EL (cell line): ENCODE measurements at places on chromosomes 7 and 10.

DNA sequence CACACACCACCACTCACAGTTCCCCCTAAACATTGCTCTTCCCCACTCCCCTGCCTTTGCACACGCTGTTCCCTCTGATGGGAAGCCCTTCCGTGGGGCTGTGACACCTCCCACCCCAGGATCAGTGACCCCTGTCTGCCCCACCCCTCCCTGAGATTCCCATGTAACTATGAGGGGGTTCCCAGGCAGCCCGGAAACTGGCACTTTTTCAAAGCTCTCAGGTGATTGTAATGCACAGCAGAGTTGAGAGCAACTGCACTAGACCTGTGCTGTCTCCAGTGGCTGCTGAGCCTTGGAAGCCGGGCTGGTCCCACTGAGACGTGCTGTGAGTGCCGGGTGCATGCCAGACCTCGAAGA, 29.8 kb downstream of the GPRIN2 start:
- peak; percentile 26 for DNase-seq

GRCh38 chr10:75209086-75209920, 1.3 kb upstream of the VDAC2 start:
- no peak for DNase-seq

- peak; percentile 5 for DNase-seq
Measured at GRCh38 chr7:25951414-25952260, 200.4 kb upstream of the NFE2L3 start.

DNA sequence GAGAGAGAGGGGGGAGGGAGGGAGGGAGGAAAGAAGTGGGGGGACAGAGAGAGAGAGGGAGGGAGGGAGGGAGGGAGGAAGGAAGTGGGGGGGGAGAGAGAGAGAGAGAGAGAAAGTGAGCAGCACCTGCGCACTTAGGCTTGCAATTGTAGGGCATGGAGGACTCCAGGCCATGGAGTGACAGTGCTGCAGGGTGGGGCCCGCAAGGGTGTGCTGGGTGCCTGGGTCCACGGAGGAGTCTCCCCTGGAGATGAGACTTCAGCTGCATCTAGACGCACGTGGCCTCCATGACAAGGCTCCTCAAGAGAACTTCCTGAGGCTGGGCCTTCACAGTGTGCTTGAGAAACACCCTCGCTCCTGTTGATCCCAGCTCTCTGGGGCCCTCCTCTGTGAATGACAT, 44.5 kb downstream of the CLRN3 start:
- no peak for DNase-seq

- DNase-seq, result no peak
Measured at GRCh38 chr7:120997882-120998474, 9.5 kb downstream of the CPED1 start.

GRCh38 chr7:131000873-131001272, 266.9 kb upstream of the KLF14 start:
- DNase-seq, result no peak

GRCh38 chr7:86706406-86706805, 62.7 kb downstream of the GRM3 start:
- DNase-seq, result no peak

DNA sequence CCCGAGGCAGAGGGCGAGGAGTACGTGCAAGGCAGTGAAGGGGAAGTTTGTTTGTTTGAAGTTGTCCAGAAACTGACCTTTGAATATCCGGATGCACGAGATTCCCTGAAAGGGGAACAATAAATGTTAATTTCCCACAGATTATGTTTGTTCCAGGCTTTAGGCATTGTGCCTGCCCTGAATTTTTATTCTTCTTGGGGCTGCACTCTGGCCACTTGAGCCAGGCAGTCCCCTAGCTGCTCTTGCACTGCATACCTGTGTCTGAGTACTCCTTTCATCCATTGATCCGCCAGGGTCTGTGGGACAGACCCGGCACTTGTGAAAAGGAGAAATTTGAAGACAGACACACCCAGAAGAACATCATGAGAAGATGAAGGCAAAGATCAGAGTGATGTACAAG, 343.5 kb upstream of the FOXK1 start:
- DNase-seq, result no peak

DNA sequence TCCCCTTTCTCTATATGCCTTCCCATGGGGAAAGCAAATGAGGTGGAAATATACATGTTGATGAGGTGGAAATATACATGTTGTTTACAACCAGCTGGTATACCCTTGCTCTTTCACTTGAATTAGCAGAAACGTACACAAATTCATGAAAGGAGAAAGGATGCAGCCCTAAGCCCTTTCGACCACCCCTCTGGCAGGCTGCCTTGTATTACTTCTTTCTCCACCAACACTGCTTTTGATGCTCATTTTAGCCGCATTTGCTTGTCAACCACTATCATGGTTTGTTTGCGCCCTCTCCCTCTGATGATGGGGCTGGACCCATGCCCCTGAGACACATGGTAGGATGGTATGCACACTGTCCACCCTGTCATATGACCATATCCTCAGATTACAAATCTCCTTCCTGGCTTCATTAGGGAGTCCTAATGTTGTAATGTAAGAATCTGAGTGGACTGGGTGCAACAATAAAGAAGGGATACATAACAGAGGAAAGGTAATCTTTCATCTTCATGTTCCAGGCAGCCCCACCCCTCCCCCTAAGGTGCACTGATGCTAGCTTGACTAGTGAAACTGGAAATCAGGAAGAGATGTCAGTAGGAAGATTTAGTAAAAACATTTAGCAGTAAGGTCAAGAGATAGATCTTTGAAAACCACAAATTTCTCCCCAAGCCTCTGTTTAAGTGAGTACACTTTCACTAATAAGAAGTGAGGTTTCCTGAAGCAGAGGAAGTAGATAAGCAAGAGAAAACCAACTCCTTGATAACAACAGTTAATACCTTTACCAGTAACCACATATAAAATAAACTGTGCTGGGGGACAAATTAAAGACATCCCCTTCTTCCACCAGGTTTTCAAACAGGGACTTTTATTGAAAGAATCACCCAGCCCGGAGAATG, 536.8 kb upstream of the NRP1 start:
- no peak for DNase-seq

- no peak for DNase-seq
Measured at GRCh38 chr7:52764492-52765169, 270.8 kb upstream of the POM121L12 start.

GRCh38 chr10:43921881-43922280, 273.2 kb upstream of the ZNF32 start:
- DNase-seq, result no peak

- DNase-seq, result no peak
Measured at GRCh38 chr10:47176206-47176902, 123.6 kb upstream of the GDF10 start.

DNA sequence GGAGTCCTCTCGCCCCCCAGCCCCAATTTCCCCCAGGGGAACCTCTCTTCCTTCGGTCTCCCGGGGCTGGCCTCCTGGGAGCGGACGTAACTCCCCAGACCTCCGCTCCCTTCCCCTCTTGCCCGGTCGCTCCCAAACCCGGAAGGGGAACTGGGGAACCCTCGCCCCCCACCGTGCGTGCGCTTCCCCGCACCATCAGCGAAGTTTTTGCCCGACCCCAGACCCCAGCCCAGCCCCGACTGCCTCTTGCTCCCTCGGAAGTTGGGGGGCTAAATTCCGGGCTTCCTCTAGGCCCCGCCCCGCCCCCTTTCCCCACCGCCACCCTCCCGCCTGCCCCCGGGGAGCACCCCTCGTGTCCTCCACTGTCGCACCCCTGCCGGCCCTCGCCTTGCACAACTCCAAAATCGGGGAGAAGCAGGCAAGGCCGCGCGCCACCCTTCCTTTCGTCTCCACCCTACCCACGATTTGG, 436 bp downstream of the GNB2 start:
- peak; percentile 22 for DNase-seq

- no peak for DNase-seq
Measured at GRCh38 chr10:44879531-44879899, 31.6 kb upstream of the TMEM72 start.

DNA sequence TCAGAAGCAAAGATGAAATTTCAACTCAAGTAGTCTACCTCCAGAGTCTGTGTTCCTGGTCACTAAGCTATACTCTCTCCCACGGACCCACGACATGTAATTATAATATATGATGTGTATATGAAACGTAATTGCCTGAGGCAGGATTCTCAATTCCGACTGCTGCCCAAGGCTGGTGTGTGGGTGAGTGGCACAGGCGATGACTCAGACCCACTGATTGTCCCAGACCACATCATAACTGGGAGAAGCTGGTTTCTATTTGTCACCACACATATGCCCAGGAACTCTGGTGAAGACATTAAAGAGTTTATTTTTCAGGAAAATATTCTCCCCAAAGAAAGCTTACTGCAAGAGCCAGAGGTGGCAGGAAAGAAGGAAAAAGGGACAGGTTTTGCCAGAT, 219.3 kb downstream of the JAZF1 start:
- peak; percentile 86 for DNase-seq

DNA sequence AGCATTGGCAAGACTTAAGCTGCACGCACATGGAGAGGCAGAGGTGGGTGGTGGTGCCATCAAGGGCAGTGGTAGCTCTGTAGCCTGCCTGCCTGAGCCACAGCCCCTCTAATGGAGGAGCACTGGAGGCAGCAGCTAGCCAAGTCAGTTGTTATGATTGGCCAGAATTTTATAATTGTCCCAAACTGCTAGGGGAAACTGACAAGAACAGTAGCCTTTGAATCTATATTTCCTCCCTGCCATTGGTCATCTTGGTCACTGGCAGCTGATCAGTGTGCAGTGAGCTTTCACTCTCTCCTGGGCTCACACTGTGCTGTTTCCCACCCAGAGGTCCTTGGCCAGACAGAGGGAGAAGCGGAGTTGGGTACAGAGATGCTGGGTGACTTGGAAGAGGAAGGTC, 9.6 kb upstream of the ZNF783 start:
- DNase-seq, result no peak

DNA sequence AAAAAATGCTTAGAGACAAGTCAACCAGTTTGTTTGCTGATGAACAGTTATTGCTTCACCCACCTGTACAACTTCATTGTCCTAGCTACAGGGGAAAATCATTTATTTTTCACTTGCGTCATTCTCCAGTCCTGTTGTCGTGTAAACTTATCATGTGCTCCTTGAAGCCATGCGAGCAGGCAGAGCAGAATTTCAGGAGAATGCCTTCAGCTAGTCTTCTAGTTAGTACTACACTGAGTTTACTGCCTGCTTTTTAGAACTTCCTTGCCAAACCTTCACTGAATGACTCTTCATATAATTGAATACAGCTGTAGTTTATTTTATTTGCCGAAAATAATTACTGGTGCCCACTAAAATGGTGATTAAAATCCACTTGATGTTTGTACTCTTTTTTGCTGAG, 15.6 kb downstream of the RPA3 start:
- DNase-seq, result no peak

DNA sequence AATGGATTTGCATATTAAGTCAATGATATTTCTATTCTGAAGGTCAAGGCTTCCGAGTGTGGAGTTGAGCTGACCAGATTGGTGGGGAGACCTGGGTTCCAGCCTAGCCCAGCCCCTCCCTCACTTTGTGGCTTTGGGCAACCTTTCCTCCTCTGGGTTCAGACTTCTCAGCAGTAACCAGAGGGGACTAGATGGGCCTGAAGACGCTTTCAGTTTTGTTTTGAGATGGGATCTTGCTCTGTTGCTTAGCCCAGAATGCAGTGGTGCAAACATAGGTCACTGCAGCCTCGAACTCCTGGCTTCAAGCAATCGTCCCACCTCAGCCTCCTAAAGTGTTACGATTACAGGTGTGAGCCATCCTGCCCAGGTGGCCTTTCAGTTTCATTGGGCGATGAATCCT, 68.1 kb upstream of the LEP start:
- no peak for DNase-seq

DNA sequence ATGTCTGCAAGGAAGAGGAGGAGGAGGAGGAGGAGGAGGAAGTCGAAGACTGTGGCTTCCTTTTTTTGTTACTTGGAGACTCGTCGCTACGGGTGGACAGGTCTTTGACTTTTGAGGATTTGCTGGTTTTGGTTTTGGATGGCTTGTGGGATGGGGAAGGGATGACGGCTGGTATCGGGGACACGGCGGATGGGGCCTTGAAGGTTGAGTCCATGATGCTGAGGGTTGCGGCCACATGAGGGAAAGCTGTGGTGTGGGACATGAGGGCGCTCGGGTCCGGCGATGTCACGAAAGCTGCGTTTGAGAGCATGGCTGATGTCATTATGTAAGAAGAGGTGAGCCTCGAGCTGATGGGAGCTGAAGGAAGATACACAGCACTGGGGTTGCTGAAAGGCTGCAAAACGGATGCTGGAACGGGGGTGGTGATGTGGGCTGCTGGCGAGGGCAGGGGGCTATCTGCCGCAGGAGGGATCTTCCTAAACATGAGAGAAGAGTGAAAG, 33.1 kb upstream of the EFCAB10 start:
- DNase-seq, result no peak

GRCh38 chr10:90418869-90419652, 438.8 kb downstream of the HTR7 start:
- DNase-seq, result peak; percentile 84

DNA sequence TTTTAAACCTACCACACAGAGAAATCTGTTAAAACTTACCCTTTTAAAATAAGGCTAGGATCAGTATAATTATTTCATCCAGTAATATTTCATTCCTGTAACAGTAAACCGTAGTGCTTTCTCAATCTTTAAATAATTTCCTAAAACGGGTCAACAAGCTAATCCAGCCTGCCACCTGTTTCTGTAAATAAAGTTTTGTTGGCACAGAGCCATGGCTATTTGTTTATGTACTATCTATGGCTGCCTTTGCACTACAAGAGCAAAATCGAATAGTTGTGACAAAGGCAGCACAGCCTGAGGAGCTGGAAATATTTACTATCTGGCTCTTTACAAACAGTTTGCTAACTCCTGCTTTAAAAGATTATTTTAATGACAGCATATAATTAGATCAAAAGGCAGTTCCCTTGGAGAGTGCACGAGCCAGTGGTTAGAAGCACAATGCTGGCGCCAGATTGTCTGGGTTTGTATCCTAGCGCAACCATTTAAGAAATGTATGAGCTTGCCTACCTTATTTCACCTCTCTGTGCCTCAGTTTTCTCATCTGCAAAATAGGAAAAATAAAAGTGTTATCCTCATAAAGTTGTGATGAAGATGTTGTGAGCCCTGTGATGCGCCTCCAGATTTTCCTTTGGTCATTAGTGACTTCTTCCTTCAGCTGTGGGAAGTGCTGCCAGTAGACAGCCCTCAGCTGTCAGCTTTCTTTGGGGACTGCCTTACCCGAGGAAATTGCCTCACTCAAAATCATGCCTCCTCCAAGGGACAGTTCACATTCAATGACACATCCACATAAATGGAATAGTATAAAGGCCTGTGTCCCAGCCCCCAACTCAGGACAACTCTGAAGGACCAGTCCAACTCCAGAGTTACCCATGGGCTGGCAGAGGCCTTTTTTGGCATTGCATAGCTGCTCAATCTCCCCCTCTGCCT, 11.8 kb upstream of the MIOS start:
- DNase-seq, result no peak

- no peak for DNase-seq
Measured at GRCh38 chr10:1932692-1933094, 195.4 kb upstream of the ADARB2 start.

- no peak for DNase-seq
Measured at GRCh38 chr10:79376078-79376628, 28.9 kb downstream of the PPIF start.
